GM23338 (cell line): ENCODE measurements at places on chromosomes 7 and 10. TPM values are rescaled to one million over a fixed set of nuclear protein-coding genes. Genes with fewer than 3 reads are reported as not detected.

The GPR85 gene
- total RNA-seq, result 0.35 and 0.47 TPM in 2 replicates

The LLCFC1 gene
- not detected in 2 replicates for total RNA-seq

The CDNF gene
- total RNA-seq, result 1.1 and 2.2 TPM in 2 replicates

DNA sequence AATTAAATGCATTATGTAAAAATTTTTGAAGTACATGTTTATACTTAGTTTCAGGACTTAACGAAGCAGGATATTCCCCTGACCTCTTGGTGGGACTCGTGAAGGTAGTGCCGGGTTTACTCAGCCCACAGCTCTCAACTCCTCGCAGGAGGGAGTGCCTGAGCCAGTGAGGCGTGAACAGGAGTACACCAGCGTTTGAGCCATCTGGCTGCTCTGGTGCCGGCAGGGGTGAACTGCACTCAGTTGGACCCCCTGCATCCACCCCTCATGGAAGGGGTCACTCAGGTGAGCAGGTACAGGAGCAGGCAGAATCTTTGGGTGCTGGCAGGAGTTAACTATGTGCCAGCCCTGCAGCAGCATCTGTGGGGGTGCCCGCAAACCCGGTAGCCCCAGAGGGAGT, 625.1 kb upstream of the PCDH15 start:
- H3K27ac ChIP-seq, result no peak overlapping the region
- no peak overlapping the region for H3K4me3 ChIP-seq
- no peak for DNase-seq
- no peaks in the 10 kb centered on the region for H3K27me3 ChIP-seq
- H3K4me1 ChIP-seq, result no peaks in the 10 kb centered on the region

GRCh38 chr10:3897156-3897555, 112.1 kb upstream of the KLF6 start:
- H3K4me3 ChIP-seq, result no peak overlapping the region
- no peak for DNase-seq
- H3K27me3 ChIP-seq, result no peaks in the 10 kb centered on the region
- H3K4me1 ChIP-seq, result no peaks in the 10 kb centered on the region

- no peak overlapping the region for H3K4me3 ChIP-seq
- H3K4me1 ChIP-seq, result no peaks in the 10 kb centered on the region
- DNase-seq, result no peak
- no peak overlapping the region for H3K27ac ChIP-seq
- no peaks in the 10 kb centered on the region for H3K27me3 ChIP-seq
Measured at GRCh38 chr7:96621932-96622331, 87.7 kb downstream of the SEM1 start.

- DNase-seq, result peak; percentile 78
- H3K27me3 ChIP-seq, result peaks cover 100% of the 10 kb centered on the region
- peak overlapping the region; percentile 50 for H3K4me3 ChIP-seq
- peaks cover 50% of the 10 kb centered on the region for H3K4me1 ChIP-seq
- no peaks in the 10 kb centered on the region for H3K36me3 ChIP-seq
Measured at GRCh38 chr10:22335173-22335933, 9.9 kb upstream of the SPAG6 start.

DNA sequence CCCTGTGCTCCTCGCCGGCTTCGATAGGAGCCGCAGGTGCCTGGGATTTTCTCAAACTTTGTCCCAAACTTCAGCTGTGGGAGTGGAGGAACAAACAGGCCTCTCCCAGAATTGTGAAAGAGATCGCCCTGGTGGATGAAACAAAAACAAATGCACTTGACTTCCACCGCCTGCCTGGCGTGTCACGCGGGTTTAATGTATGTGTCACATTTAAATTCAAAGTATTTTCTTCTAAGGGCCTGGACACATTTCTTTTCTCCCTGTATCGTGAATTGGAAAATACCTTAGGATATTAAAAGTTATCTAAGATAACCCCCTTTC, 694 bp upstream of the WASL start:
- peaks cover 69% of the 10 kb centered on the region for H3K4me1 ChIP-seq
- H3K36me3 ChIP-seq, result no peaks in the 10 kb centered on the region
- H3K27me3 ChIP-seq, result no peaks in the 10 kb centered on the region
- peak overlapping the region; percentile 82 for H3K4me3 ChIP-seq
- DNase-seq, result no peak

- peak; percentile 57 for DNase-seq
- no peaks in the 10 kb centered on the region for H3K27me3 ChIP-seq
- H3K36me3 ChIP-seq, result no peaks in the 10 kb centered on the region
- H3K4me3 ChIP-seq, result no peak overlapping the region
- H3K4me1 ChIP-seq, result no peaks in the 10 kb centered on the region
Measured at GRCh38 chr10:78165617-78166016, 132.0 kb downstream of the RPS24 start.

DNA sequence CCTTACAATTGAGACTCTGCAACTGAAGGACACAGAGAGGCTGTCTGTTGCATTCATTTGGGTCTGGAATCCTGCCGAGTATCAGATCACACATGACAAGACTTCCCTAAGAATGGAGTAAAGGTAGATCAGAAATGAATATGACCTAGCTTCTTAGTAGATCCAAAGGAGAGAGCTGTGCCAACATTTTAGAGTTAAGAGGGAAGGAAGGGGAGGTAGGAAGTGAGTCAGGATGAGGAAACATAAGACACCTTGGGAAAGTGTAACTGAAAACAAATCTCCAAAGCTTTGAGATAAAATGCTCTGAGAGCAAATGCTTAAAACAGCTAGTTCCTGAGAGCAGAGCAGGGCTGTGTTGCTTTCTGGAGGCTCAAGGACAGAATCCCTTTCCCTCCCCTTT, 6.1 kb upstream of the SLC25A13 start:
- DNase-seq, result no peak
- H3K4me3 ChIP-seq, result no peak overlapping the region
- no peaks in the 10 kb centered on the region for H3K27me3 ChIP-seq
- H3K36me3 ChIP-seq, result no peaks in the 10 kb centered on the region
- H3K27ac ChIP-seq, result no peak overlapping the region

GRCh38 chr7:36160313-36160712, 7.3 kb downstream of the EEPD1 start:
- no peak overlapping the region for H3K27ac ChIP-seq
- H3K36me3 ChIP-seq, result no peaks in the 10 kb centered on the region; the same call in 1 of the 2 replicates
- DNase-seq, result no peak
- H3K27me3 ChIP-seq, result 0 out of 2 replicates have a peak, but pooled peaks cover 3% of the 10 kb centered on the region
- H3K4me1 ChIP-seq, result peaks cover 10% of the 10 kb centered on the region
